ENCODE measurements at places on chromosomes 5 and 9.
A peak's percentile ranks its signal among the peaks of the same experiment; 100 is the strongest.

DNA sequence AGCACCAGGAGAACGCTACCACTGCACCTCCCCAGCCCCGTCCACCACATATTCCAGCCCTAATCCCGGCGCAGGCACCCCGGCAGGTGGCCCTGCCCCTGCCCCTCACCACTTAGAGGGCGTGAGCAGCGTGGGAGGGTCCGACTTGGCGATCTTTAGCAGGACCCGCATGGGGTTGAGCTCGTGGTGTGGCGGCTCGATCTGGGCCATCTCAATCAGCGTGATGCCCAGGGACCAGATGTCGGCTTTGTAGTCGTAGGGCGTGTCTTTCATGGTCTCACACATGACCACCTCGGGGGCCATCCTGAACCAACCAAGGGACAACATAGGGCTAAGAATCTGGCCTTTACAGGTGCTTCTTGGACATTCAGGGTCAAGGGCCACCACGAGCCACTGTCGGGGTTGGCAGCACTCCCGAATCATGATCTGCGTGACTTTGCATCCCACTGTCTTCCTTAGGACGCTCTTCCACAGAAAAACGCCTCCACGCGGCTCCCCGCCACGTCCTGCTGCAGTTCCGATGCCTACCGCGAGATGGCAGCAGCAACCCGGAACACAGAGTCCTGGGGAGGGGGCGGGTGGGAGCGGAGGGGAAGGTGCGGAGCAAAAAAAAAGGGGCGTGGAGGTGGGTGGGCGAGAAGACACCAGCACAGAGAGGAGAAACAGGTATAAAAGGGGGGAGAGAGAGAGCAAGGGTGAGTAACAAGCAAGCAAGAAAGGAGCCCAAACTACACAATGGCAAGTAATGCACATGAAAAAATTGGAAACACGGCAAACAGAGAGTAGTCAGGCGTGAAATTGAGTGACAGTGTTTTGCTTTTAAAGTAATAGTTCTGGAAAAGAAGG lies 81.3 kb downstream of the STK10 start:
- ATAC-seq, result no peak

- no peak for ATAC-seq
Measured at GRCh38 chr9:134641990-134642384, 384 bp downstream of the COL5A1 start.

GRCh38 chr9:19229595-19230354 lies 718 bp upstream of the DENND4C start:
- peak; percentile 61 for ATAC-seq

DNA sequence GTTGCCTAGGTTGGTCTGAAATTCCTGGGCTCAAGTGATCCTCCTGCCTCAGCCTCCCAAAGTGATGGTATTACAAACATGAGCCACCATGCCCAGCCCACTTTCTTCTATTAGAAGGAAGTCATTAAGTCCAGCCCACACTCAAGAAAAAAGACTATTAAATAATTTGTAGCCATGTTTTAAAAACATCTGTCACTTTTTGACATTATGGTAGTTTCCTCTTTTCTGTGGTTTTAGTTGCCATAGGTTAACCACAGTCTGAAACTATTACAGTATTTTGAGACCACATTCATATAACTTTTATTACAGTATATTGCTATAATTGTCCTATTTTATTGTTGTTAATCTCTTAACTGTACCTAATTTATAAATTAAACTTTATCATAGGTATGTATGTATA lies 31.9 kb upstream of the C5orf24 start:
- no peak for ATAC-seq

DNA sequence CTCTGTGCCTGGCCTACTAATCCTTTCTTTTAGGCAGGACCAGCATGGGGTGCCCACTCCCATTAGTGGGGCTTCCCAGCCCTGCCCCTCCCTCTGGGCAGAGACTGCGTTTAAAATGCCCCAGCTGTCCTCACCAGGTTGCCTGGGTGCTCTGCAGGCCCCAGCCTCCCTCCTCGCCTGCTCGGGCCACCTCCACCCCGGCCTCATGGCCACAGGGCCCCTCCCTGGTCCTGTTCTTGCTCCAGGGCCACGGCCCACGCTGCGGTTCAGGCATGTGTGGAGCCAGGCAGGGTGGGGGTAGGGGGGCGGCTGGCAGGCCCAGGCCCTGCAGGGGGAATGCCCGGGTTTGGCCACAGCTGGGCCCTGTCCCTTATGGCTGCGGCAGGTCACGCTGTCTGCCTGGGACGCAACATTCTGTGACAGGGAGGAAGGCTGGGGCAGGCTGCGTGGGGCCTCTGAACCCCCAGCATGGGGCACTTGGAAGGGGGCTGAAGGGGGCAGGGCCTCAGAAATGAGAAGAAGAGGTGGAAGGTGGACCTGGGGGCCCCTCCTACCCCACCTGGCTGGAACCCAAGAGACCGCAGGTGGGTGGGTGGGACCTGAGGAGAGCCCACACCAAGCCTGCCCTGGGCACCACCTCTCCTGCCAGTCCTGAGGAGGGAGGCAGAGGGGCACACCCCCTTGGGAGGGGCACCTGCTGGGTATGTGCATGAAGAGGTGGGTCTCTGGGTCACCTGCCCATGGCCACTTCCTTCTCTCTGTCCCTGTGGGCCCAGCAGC lies at the start of gene LCN12:
LCN12 (plus strand) TSS at position 733 of the 780 bp plus-strand sequence. CDS start 55 bp downstream, outside the sequence.
- ATAC-seq, result no peak

Measured in activated T-helper 17 cell treated with anti-CD3 and anti-CD28 coated beads, Interleukin-2, amount 50 U/mL, for 72 hours (primary cell).